Liver (tissue), 10 donors: ENCODE measurements at places on chromosomes 16 and 17. TPM values are rescaled to one million over a fixed set of nuclear protein-coding genes. Genes with fewer than 3 reads are reported as not detected.

ADORA2B gene
- 0.25 TPM for total RNA-seq

SLC6A4 gene
- not detected for total RNA-seq

SLC5A11 gene
- total RNA-seq: 4.1 TPM

SLC47A1 gene
- total RNA-seq: 69.2 TPM

CEP20 gene
- total RNA-seq: 19.2 TPM

CBX8 gene
- 2.3 TPM for total RNA-seq

HS3ST3A1 gene
- 2.1 TPM for total RNA-seq
